ENCODE measurements at places on chromosomes 2 and 18.

DNA sequence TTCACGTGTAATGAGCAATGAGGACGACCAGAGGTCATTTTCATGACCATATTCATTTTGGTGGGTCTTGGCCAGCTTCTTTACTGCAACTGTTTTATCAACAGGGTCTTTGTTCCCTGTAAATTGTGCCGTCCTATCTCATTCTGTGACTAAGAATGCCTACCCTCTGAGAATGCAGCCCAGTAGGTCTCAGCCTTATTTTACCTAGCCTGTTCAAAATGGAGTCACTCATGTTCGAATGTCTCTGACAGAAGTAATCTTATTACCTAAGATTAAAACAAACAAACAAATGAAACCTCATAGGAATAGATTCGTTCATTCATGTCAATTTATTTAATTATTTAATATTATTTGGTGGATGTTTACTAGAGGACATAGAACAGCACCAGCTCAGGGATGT lies 714.8 kb downstream of the ADCYAP1 start:
- H3K4me3 ChIP-seq, result no peak overlapping the region
- no peaks in the 10 kb centered on the region for H3K27me3 ChIP-seq
- no peak overlapping the region for H3K27ac ChIP-seq
- H3K4me1 ChIP-seq, result no peaks in the 10 kb centered on the region
- H3K36me3 ChIP-seq, result no peaks in the 10 kb centered on the region

DNA sequence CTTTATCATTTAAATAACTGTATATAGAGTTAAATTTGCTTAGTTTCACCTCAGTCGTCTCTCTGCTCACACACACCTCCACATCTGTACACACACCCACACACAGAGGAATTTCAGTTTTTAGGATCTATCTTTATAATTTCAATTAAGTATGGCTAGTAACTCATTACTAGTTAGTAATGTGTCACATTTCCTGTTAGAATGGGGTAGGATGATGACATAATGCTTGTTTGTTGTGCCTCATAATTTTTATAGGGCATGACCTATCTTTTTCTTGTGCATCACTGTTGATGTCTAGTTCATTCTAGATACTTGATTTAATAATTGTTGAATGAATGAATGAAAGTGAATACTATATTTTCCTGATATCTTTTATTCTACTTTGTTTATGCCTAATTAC lies 108.6 kb downstream of the AGPS start:
- no peak overlapping the region for H3K4me3 ChIP-seq
- no peaks in the 10 kb centered on the region for H3K4me1 ChIP-seq
- no peaks in the 10 kb centered on the region for H3K36me3 ChIP-seq
- no peak overlapping the region for H3K27ac ChIP-seq
- no peak for DNase-seq
- H3K27me3 ChIP-seq, result no peaks in the 10 kb centered on the region

DNA sequence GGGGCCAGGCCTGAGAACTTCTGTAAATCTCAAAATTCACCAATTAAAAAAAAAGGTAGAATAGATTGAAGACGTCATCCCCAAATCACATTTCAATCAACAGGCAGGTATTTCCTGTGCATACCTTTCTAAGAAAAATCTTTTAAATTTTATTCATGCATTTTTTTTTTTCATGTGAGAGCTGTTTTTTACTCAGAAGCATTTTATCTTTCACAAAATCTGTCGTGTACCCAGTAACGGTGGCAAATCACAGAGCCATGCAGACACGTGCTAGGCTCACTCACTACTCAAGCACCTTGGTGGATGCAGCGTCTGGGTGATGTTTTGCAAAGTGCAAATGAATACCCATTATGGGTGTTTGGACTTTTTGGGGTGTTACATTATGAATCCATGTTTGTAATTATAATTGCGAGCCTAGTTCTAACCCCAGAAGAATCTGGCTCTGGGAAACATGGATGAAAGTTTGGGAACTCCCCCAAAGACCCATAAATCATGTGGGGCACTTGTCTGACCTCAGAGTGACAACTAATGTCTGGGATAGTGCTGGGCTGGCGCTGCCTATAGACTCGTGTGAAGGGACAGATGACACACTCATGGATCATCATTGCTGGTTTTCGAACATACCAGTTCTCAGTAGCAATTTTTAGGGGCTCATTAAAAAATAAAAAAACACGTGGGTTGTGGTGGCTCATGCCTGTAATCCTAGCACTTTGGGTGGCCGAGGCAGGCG lies 335.2 kb downstream of the LPIN1 start:
- no peaks in the 10 kb centered on the region for H3K27me3 ChIP-seq
- H3K4me1 ChIP-seq, result peaks cover 6% of the 10 kb centered on the region
- H3K36me3 ChIP-seq, result no peaks in the 10 kb centered on the region
- no peak for DNase-seq

DNA sequence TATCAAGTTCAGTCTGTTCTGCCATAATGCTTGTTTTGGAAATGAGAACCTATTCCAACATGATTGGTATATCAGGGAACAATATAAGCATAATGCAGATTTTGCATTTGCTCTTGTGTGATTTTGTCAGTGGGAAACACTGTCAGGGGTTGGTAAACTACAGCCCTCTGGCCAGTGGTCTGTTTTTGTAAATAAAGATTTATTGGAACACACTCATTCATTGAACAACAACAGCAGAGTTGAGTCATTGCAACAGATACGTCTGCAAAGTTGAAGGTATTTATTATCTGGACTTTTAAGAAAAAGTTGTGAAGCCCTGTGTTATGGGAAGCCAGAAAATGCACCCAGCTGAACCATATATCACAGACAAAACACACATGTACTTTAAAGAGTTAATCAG lies 83.1 kb downstream of the MCFD2 start:
- no peak for DNase-seq
- H3K4me3 ChIP-seq, result no peak overlapping the region
- no peaks in the 10 kb centered on the region for H3K27me3 ChIP-seq
- no peaks in the 10 kb centered on the region for H3K36me3 ChIP-seq

DNA sequence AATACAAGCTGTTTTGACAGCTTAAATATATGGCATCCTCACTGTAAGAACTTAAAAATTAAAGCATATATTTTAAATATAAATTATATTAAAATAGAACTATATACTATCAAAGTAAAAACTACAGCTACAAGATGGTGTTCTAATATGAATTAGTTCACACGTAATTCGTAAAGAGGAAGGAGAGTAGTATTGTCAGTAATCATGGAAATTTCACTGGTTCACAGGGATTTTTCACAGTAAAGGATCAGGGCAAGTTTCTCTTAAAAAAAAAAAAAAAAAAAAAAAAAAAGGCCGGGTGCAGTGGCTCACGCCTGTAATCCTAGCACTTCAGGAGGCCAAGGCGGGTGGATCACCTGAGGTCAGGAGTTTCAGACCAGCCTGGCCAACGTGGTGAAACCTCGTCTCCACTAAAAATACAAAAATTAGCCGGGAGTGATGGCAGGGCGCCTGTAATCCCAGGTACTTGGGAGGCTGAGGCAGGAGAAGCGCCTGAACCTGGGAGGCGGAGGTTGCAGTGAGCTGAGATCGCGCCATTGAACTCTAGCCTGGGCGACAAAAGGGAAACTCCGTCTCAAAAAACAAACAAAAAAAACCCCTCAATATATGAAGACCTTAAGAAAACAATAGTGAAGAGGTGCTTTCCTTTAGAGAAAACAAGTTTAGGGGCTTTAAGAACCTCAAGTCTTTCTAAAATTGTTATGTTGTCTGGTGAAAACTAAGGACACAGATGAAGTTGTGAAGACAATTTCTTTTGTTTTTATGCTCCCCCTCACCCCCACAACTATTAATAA lies 32.5 kb downstream of the PNO1 start:
- H3K27me3 ChIP-seq, result no peaks in the 10 kb centered on the region
- DNase-seq, result no peak
- H3K36me3 ChIP-seq, result no peaks in the 10 kb centered on the region
- no peak overlapping the region for H3K4me3 ChIP-seq

DNA sequence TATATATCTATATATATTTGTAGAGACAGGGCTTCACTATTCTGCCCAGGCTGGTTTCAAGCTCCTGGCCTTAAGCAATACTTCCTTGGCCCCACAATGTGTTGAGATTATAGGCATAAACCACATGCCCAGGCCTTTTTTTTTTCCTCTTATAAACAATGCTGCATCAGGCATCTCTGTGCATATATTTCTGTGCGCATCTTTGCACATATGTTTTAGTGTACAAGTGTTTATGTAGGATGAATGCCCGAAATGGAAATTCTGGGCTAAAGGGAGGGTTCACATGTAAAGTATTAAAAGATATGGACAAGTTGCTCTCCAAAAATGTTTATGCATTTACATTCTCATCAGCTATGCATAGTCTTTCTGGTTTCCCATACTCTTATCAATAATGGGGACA lies 183.2 kb upstream of the SPRED2 start:
- no peaks in the 10 kb centered on the region for H3K36me3 ChIP-seq
- H3K27me3 ChIP-seq, result no peaks in the 10 kb centered on the region
- no peaks in the 10 kb centered on the region for H3K4me1 ChIP-seq
- no peak overlapping the region for H3K27ac ChIP-seq
- H3K4me3 ChIP-seq, result no peak overlapping the region

GRCh38 chr2:153105829-153106578 lies 372.6 kb downstream of the RPRM start:
- H3K27me3 ChIP-seq, result no peaks in the 10 kb centered on the region
- no peak overlapping the region for H3K4me3 ChIP-seq
- no peaks in the 10 kb centered on the region for H3K4me1 ChIP-seq
- H3K27ac ChIP-seq, result no peak overlapping the region
- DNase-seq, result no peak

- DNase-seq, result no peak
- no peaks in the 10 kb centered on the region for H3K27me3 ChIP-seq
- no peaks in the 10 kb centered on the region for H3K4me1 ChIP-seq
- no peak overlapping the region for H3K4me3 ChIP-seq
- H3K27ac ChIP-seq, result no peak overlapping the region
Observed at GRCh38 chr2:172861098-172861497, 125.5 kb downstream of the RAPGEF4 start.

DNA sequence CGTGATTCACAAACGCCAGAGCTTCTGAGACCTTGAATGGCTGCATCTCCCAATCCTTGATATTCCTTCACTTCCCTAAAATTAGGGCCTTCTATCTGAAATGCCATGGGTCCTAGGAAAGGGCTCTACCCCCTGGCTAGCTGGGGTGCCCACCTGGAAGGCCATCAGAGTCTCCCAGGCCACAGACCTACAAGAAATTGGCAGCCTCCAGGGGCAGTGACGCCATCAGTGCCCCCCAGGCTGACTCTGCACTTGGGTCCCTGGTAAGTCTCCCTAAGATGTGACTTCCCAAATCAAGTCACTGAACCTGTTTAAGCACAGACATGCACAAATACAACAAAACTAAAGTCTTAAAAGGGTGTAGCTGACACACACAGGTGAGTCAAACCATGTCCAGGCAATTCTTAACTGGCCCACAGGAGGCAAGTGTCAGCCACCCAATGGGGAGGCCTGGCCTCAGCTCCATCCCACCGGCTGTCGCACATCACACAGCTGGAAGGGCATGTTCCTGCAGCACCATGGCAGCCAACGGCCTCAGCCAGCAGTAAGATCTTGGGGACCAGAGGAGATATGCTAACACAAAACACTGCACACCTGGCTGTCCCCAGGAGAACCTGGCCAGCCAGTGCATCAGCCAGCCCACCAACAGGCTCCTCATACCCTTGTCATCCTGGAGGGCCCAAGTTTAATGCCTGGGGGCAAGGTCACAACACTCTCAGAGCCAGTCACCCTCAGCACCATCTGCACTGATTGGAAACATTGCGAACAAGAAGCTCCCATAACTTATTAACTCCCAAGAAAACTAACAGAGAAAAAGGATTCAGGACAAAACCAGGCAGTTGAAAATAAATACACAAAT lies 5.2 kb downstream of the PARD6G start:
- H3K4me3 ChIP-seq, result no peak overlapping the region
- no peaks in the 10 kb centered on the region for H3K27me3 ChIP-seq
- H3K27ac ChIP-seq, result no peak overlapping the region

- no peak overlapping the region for H3K4me3 ChIP-seq
- H3K27ac ChIP-seq, result no peak overlapping the region
- no peak for DNase-seq
- no peaks in the 10 kb centered on the region for H3K27me3 ChIP-seq
- peaks cover 35% of the 10 kb centered on the region for H3K4me1 ChIP-seq
- H3K36me3 ChIP-seq, result no peaks in the 10 kb centered on the region
Observed at GRCh38 chr2:68825866-68826265, 45.3 kb downstream of the BMP10 start.

DNA sequence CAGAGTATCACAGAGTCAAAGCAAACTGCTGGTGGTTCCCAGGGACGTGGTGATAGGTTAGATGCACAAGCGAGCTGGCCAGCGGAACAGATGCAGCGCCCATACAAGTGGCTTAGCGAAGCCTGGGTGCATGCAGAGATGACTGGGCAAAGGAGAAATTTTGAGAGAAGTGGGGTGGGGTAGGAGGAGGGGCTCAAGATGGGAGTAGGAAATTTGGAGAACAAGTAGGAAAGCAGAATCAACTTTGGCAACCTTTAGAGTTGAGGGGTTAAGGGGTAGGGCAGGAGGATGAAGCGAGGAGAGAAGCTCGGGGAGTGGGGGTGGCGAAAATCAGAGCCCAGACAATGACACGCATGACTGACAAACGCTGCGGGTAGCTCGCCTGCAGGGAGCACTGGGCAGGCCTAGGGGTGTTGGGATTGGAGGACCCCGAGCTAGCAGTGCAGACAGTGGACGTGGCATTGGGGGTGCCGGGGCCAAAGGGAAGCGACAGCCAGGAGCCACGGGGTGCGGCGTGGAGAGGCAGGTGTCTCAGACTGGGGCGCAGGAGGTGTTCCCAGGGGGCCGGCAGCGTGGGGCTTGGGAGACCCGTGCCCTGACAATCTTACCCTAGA lies 431 bp downstream of the FAM98A start:
- H3K27ac ChIP-seq, result peak overlapping the region; percentile 57
- no peaks in the 10 kb centered on the region for H3K36me3 ChIP-seq
- no peaks in the 10 kb centered on the region for H3K27me3 ChIP-seq
- peaks cover 12% of the 10 kb centered on the region for H3K4me1 ChIP-seq
- peak overlapping the region; percentile 75 for H3K4me3 ChIP-seq
- peak; percentile 58 for DNase-seq

DNA sequence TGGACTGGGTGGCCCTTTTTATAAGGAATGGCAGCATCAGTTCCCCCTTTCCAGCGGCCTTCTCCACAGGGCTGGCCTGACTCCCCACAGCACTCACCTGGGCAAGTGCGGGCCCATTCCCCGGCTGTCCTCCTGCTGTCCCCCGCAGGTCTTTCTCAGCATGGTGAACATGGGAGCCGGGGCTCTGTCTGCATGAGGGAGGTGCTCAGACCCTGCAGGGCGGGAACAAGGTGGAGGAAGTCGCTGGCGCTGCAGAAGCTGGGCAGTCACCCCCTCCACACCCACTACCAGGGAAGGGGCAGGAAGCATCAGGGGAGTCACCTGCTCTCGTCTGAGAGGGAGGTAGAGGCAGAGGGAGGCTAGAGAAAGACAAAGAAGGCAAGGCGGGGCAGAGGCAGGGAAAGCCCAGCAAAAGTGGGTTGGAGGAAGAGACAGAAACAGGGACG lies 12.2 kb downstream of the HES6 start:
- H3K27ac ChIP-seq, result no peak overlapping the region
- H3K36me3 ChIP-seq, result no peaks in the 10 kb centered on the region
- H3K27me3 ChIP-seq, result no peaks in the 10 kb centered on the region
- no peaks in the 10 kb centered on the region for H3K4me1 ChIP-seq

- H3K4me1 ChIP-seq, result no peaks in the 10 kb centered on the region
- H3K4me3 ChIP-seq, result no peak overlapping the region
- no peaks in the 10 kb centered on the region for H3K27me3 ChIP-seq
- no peaks in the 10 kb centered on the region for H3K36me3 ChIP-seq
- H3K27ac ChIP-seq, result no peak overlapping the region
Observed at GRCh38 chr2:113084249-113085000, 16.7 kb downstream of the IL1F10 start.

Measured in testis (tissue), 5 donors.